ENCODE measurements at places on chromosomes 16 and 17.
A peak's percentile ranks its signal among the peaks of the same experiment; 100 is the strongest.

GRCh38 chr16:66551348-66551759, 1.0 kb upstream of the CKLF start:
- no peak for DNase-seq

DNA sequence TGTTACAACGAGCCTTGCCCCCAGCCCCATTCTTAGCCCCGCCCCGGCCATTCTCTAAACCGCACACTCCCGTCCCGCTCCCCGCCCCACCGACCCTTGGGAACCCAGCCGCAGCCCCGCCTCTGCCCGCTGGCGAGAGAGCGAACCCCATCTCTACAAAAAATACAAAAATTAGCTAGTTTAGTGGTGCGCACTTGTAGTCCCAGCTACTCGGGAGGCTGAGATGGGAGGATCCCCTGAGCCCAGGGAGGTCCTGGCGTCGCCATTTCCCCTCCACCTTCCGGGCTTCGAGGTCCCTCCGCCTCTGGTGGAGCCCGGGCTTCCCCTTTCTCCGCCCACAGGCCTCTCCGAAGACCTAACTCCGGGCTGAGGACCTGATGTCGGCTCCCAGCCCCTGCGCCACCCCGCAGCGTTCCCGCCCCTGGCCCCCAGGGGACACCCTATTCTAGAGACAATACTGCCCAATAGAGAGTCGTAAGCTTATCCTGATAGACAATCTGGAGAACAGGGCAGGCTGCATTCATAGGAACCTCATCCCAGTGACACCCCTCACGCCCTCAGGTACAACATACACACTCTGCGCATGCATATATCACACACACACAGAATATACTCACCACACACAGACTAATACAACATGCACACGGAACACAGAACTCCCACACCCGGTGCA, 480 bp upstream of the PROCA1 start:
- DNase-seq = no peak

DNA sequence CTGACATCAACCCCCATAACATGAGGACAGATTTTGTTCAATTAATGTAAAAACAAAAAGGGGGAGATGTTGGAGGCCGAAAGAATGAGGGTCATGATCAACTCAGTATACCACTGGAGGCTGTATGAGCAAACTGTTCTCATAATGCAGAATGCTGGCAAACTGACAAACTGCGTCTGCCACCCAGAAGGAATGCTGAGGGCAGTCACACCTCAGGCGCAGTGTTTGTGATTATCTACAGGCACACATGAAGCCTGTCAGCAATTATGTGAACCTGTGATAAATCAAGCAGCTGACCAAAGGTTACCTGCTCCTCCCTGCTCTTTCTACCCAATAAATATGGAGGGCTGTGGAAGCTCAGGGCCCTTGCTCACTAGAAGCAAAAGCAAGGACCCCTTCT, 27.3 kb downstream of the CD300LG start:
- DNase-seq = no peak

GRCh38 chr17:61723183-61723582, 132.2 kb upstream of the NACA2 start:
- DNase-seq = no peak

DNA sequence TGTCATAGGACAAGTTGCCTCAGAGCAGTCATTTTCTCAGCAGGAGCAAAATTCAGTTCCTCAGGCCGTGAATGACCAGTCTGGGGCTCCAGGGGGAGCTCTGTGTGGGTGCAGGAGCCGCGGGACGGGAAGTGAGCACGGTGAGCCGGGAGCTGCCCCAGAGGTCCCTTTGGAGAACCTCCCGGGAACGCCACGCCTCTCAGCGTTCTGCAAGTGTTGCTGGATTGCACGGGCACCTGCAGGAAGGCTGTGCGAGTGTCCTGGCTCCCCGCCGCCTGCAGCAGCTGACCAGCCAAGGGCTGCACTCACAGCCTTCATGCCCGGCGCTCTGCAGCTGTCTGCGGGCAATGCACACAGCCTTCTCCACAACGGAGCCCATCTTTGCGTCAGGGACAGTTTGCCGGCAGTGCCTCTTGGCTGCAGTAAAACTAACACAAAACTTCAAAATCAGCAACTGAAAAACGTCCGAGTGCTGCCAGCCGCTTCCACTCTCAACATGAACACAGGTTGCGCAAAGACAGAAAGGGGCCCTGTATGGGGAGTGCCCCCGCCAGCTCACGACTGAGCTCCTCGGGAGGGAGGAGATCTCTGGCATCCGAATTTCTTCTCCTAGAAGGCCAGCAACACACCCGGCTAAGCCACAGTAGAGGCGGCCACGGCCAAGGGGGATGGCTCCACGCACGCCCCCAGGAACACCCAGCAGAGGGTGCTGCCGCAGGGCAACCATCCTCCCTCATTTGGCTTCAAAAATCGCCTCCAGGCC, 16.0 kb downstream of the NDUFAF8 start:
- no peak for DNase-seq

GRCh38 chr16:89574681-89575246, 794 bp upstream of the CPNE7 start:
- no peak for DNase-seq

DNA sequence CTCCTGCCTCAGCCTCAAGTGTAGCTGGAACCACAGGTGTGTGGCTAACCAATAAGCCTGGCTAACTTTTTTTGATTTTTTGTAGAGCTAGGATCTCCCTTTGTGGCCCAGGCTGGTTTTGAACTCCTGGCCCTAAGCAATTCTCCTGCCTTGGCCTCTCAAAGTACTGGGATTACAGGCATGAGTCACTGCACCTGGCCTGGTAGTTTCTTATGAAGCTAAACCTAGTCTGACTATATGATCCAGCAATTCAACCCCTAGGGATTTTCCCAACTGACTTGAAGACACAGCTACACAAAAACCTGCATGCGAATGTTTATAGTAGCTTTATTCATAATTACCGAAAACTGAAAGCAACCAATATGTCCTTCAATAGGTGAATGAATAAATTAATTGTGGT, 176.2 kb upstream of the IRX3 start:
- no peak for DNase-seq

DNA sequence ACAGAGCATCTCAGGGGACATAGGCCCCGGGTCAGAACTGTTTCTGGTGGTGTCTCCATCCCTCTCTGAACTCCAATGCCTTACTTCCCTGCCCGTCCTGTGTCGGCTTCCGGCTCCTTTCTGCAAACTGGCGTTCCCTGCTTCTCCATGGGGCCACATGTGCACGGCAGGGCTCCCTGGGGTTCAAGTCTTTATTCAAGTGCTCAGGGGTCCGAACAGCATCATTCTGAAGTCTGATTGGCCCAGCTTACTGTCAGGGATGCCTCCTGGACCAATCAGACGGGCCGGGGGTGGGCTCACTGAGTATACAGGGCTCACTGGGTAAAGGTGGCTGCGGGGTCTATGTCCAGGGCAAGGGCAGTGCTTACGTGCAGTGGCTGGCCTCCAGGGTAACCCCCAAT, 17.1 kb downstream of the C16orf82 start:
- no peak for DNase-seq

DNA sequence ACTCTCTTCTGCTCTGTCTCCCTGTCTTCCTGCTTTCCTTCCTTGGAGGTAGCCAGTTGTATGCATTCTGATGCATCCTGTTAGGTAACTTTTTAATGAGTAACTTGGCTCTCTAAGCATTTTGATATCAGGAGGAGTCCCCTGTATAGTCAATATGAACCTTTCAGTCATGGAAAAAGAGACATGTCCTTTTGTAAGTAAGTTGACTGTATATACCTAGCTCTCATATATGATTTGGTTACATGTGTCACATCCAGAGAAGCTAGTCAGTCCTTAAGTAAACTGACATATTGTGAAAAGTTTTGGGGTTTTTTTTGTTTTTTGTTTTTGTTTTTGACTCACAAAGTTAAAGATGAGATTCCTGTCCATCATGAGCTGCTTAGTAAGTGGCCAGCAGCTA, 18.8 kb downstream of the UTP18 start:
- no peak for DNase-seq

- no peak for DNase-seq
Observed at GRCh38 chr16:54268340-54268739, 18.2 kb downstream of the IRX3 start.

- DNase-seq = peak; percentile 60
Observed at GRCh38 chr16:88743693-88744576, 37.6 kb downstream of the CTU2 start.

GRCh38 chr17:45233423-45233924, 11.8 kb downstream of the FMNL1 start:
- DNase-seq = no peak

- no peak for DNase-seq
Observed at GRCh38 chr16:71851746-71852145, 6.0 kb downstream of the ATXN1L start.

- DNase-seq = no peak
Observed at GRCh38 chr17:83138820-83139219, 59.4 kb downstream of the METRNL start.

DNA sequence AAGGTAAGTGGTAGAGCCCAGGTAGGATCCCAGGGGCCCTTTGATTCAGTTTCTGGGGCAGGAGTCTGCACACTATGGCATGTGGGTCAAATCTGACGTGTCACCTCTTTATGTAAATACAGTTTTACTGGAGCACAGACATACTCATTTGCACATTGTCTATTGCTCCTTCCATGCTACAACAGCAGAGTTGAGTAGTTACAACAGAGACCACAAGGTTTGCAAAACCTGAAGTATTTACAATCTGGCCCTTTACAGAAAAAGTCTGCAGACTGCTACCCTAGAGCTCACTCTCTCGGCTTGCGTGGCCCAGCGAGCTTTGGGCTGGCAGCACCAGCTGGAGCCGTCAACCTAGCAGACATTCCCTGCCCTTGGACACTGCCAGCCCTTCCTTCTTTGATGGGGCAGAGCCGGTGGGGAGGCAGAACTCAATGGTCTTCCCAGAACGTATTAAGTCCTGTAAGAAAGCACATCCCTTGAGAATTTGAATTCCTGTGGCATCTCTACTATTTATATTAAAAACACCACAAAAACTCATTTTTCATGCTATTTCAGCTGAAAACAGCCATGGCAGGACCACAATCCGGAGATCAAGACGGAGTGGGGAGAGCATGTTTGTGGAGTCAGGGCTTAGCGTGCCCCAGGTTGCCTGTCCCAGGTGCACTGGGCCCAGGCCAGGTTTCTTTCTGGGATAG, 133.1 kb upstream of the NUDT7 start:
- DNase-seq = no peak

DNA sequence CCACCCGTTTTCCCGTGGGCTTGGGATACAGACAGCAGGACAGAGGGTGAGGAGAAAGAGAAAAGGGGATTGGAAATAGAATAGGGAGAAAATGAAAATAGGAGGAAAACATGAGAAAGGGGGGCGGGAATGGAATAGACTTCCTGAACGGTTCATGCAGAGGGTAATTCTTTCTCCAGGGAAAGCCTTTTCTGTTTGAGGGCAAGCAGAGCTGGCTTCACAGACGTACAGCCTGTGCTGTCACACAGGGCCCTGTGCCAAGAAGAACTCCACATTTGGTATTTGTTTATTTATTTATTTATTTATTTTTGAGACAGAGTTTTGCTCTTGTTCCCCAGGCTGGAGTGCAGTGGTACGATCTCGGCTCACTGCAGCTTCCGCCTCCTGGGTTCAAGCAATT, 12.0 kb downstream of the MILR1 start:
- no peak for DNase-seq

DNA sequence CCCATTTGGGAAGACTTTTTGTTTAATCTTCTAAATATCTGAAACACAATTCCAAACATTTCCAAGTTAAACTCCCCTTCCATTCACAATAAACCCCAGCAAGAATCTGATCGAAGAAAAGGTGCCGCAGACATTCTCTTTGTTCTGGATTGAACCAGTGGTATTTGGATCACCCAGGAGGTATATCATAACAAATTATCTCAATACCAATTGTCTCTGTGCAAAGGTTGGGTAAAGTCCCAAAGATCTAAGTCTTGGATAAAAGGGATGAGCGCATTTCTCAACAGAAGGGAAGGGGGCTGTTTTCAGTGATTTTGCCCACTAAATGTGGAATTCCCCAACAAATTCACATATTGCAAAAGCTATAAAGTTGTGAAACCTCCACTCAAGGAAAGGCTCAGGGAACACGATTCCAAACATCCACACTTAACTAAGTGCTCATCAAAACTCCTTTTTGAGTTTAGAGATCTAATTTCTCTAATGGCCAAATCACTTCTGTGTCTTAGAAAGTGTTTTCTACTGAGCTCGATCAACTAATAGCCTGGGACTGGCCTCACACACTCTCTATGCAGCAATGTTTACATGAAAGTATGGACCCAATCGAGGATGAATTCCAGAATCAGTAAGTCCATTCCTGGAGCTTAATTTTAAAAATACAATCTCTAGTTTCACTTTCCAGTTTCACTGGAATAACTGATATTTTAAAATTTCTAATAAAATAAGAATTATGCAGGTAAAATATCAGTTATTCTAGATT, 30.9 kb downstream of the SALL1 start:
- DNase-seq = no peak

GRCh38 chr17:49510720-49511110, 15.6 kb downstream of the NGFR start:
- DNase-seq = no peak

GRCh38 chr17:48720266-48721008, 1.9 kb downstream of the PRAC1 start:
- DNase-seq = no peak

GRCh38 chr17:28811651-28812090, 30.9 kb downstream of the FAM222B start:
- no peak for DNase-seq

DNA sequence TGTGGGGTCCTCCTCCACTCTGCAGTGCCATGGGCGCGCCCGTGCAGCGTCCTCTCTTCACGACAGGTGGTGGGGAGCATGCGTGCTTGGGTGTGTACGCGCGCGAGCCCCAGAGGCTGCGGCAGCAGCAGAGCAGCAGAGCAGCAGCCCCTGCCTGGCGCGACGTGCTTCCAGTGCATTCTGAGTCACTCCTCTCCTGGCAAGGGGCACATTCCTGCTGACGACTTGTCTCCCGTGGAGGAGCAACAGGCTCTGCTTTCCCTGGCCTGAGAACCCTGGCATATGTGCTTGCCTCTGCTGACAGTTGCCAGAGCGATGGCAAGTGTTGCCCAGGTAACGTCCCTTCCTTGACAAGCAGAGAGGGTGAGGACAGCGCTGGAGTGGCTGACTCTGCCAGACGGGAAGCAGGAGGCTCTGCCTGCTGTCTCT, 133.8 kb upstream of the PLCG2 start:
- no peak for DNase-seq

GRCh38 chr17:78995761-78996451, 13.7 kb downstream of the CANT1 start:
- DNase-seq = no peak

GRCh38 chr16:80167657-80168390, 373.0 kb upstream of the DYNLRB2 start:
- no peak for DNase-seq

DNA sequence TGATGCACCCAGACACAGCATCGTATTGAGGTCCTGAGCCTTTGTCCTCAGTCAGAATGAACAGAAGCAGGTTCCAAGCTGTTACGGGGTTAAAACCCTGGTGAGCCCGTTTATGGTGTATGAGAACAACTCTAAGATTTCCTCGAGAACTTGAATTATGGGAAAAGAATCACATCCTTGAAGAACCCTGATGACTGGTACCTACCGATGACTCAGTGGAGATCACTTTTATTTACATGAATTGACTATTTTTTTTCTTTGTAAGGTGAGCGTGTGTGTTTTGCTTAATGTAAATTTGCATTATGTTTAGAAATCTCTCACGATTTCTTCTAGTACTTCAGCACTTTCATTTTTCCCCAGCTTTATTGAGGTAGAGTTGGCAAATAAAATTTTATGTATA, 3.3 kb upstream of the KRTAP4-4 start:
- no peak for DNase-seq

Measured in stimulated activated CD8-positive, alpha-beta memory T cell treated with anti-CD3 and anti-CD28 coated beads, Interleukin-4, amount 100 ng/mL, for 1 hour (primary cell).